ENCODE measurements at places on chromosomes 7 and 10.
A peak's percentile ranks its signal among the peaks of the same experiment; 100 is the strongest.

GRCh38 chr10:67127441-67127840 lies 201.6 kb downstream of the LRRTM3 start:
- ATAC-seq: no peak

DNA sequence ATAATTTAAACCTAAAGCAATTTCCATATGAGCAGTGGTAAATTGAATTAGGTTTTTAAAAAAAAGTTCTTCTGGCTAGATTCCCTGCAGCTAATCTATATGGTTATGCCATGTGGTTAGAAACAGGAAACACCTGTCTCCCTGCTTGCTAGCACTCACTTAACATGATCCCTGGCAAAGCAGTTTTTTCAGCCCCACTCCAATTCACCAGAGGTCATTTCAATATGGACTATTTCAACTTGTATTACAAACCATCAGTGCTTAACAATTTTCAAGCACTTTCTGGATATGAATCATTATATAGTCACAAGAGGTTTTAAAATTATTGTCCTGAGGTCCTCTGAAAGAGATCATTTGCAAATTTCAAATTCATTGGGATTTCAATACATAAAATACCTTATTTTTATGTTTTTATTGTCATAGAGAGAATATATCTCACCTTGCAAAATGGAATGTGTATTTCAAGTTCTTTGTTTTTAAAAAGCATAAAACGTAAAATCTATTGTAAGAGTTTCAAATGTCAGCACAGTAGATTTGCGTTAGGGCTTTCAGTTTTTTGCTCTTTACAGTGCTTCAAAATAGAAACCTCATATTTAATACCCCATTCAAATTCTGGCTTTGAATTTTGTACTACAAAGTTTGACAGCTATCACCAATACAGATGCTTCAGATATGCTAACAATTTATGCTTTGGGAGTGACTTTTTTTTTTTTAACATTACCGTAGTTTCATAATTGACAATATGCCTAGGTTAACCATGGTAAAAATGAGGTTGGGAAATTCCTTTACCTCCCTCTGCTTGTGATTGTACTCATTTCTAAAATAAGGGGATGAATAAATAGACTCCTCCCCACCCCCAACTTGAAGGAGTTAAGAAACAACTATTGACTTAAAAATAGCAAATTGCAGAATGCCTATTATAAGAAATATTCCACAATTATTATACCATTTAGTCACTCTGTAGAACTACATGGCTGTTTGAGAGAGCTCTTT lies 117.5 kb upstream of the HGF start:
- no peak for ATAC-seq

GRCh38 chr10:119898577-119898976 lies 6.0 kb downstream of the SEC23IP start:
- ATAC-seq: no peak

GRCh38 chr7:133587903-133588302 lies 335.0 kb downstream of the EXOC4 start:
- ATAC-seq: no peak

- no peak for ATAC-seq
Measured at GRCh38 chr10:86480571-86480970, 41.0 kb downstream of the WAPL start.

DNA sequence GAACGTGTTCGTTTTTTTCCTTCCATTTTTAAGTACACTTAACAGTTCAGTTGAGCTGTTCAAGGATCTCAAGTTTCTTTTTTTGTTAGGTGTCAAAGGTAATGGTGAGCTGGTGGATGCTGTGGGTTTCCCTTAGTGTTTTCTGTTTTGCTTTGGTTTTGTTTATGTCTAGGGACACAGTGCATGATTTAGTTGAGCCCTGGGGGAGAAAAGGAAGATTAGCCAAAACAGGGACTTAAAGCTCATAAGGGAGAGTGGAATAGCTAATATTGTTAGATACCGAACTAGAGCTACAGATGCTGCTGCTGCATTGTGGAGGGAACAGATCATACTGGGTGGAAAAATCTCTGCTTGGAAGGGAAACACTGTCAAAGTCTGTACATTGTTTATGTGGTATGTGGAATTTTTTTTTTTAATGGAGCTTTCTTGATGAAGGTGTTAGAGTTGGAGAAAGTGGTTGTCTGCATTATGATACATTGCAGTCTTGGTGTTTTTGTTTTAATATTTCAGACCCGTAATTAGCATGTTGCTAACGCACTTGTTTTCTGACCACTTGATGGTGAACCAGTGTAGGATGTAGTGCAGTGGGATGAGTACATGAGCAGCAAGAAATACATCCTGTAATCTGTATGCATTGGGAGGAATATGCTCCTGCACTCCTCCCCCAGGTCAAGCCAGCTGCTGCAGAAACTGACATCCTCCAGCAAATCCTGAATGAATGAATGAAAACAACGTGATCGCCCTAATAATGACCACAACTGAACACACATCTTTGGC lies 2.1 kb downstream of the GLCCI1 start:
- ATAC-seq: no peak

GRCh38 chr7:51144178-51144577 lies 172.4 kb downstream of the COBL start:
- ATAC-seq: peak; percentile 65

- peak; percentile 73 for ATAC-seq
Measured at GRCh38 chr7:123849855-123850254, 4.9 kb downstream of the HYAL4 start.

Data from esophagus mucosa (tissue), 1 donor.